Stimulated activated CD4-positive, alpha-beta T cell treated with anti-CD3 and anti-CD28 coated beads, Interleukin-1b, Interleukin-23, amount 100 ng/mL, for 1 hour (primary cell): ENCODE measurements at places on chromosomes 7 and 10.

DNA sequence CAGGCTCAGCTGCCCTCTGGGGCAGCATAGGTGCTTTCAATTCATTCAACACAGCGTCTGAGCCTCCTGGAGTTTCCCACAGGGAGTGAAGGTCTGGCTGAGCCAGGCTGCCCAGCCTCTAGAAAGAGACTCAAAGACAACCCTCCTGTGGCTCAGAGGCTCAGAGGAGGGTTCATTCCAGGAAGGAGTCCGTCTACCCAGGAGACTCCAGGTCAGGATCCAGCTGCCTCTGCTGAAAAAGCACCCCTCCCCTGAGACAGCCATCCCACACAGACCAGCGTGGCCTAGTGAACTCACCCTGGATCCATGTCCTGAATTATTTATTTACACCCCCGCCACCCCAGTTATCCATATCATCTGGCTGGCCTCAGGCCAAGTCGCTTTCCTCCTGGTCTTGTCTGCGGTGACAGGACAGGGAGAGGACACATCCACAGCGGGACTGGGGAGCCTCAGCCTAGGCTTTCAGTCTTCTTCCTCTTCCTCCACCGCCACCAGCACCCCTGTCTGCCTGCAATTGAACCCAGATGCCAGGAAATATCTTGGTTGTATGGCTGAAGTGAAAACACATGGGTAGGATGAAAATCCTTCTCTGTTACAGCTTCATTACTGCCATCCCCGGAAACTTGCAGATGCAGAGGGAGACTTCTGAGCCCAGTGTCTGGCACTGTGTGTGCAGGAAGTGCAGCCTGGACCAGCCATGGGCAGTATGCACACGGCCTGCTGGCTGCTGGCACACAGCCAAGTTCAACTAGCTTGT, 44.0 kb upstream of the COL13A1 start:
- no peak for DNase-seq

DNA sequence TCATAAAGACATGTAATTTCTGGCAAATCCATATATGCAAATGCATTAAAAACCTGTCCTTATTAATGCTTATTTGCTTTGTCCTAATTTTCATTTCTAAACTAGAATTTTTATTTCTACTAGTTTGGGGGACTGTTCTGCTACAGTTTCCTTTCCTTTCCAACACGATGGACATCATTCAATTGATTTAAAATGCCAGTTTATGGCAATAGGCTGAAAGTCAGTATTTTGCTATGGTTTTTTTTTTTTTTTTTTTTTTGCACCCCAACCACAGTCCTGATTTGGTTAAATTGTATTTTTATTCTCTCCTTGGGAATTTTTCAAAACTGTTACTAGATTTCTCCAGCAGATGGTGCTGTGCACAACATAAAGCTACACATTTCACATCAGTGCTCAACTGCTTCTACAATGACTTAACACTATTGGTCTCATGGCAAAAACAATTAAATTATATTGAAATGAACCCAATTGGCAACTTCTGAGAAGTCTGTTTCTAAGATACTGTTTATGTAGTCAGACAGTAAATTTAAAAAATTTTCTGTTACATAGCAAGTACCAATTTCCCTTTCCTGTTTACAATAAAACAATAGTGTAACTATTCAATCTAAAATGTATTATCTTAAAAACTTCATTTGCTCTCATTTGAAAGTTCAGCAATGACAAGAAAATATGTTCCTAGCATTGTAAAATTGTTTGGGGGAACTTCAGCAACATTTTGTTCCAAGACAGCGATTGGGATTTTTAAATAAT, 193.8 kb upstream of the CCDC6 start:
- DNase-seq: no peak

- DNase-seq: no peak
Measured at GRCh38 chr7:134415700-134416099, 43.2 kb downstream of the AKR1B1 start.

DNA sequence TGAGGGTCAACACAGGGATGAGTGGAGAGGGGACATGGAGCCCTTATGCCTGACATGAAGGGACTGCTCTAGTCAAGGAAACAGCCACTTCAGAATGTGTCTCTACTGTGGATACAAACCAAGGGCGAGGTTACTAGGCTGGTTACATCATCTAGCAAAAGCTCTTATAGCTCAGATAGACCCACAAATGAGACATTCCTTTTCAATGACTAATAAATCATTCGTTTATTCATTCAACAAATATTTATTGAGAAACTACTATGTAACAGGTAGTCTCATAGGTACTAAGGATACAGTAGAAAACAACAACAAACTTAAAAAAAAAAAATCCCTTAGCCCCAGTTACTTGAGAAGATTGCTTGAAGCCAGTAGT, 219.5 kb downstream of the KIAA1217 start:
- no peak for DNase-seq

DNA sequence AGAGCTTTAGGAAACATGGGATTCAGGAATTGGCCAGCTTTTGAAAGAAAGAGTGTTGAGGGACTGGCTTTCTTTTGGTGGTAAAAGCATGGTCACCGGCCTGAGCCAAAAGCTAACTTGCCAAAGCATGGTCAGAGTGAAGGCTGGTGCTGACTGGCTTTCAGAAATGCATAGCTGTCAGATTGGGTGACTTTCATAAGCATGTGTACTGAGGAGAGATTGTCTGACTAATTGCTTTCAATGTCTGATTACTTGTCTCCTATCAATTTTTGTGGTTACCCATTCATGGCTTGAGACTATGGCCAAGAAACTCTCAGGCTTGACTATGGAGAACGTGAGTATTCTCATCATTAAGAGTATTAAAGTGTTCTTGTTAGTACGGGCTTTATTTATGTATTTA, 28.2 kb downstream of the ZNF25 start:
- DNase-seq: no peak

GRCh38 chr10:127971963-127972615, 65.2 kb downstream of the PTPRE start:
- no peak for DNase-seq

DNA sequence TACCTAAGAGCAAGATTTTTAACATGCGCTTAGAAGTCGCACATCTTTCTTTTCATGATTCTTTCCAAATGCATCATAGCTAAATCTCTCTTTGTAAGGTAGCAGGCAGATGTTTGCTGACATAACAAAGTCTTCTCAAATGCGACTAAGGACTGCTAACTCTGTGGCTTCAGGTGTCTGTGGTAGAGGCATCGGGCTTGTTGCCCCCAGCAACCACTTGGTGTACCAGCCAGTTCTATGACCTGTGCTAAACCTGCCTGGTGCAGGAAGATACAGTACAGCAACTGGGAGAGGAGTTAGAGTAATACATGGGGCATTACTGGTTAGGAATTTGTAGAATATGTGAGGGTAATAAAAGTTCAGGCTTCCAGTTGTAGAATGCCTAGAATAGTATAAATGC, 654.1 kb downstream of the NRG3 start:
- DNase-seq: no peak

DNA sequence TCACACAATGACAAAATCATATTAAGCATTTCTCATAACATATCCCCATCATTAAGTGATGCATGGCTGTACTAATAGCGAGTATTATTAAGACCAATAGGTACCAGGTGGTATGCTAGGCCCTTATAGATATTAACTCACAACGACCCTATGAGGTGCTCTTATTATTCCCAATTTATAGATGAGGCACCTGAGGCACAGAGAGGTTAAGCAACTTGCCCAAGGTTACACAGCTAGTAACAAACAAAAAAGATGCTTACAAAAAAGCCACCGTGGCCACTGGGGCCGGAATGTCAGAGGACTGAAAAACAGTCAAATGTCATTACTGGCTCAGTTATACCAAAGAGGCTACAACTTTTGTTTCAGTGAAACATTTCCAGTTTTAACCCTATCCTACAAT, 96.0 kb downstream of the OR13A1 start:
- no peak for DNase-seq

GRCh38 chr10:12588091-12588860, 238.9 kb downstream of the CAMK1D start:
- no peak for DNase-seq

- no peak for DNase-seq
Measured at GRCh38 chr10:24415455-24416125, 206.7 kb downstream of the KIAA1217 start.

- DNase-seq: no peak
Measured at GRCh38 chr10:77531441-77532001, 106.1 kb downstream of the KCNMA1 start.

GRCh38 chr7:43884209-43884608, 14.9 kb upstream of the MRPS24 start:
- no peak for DNase-seq

DNA sequence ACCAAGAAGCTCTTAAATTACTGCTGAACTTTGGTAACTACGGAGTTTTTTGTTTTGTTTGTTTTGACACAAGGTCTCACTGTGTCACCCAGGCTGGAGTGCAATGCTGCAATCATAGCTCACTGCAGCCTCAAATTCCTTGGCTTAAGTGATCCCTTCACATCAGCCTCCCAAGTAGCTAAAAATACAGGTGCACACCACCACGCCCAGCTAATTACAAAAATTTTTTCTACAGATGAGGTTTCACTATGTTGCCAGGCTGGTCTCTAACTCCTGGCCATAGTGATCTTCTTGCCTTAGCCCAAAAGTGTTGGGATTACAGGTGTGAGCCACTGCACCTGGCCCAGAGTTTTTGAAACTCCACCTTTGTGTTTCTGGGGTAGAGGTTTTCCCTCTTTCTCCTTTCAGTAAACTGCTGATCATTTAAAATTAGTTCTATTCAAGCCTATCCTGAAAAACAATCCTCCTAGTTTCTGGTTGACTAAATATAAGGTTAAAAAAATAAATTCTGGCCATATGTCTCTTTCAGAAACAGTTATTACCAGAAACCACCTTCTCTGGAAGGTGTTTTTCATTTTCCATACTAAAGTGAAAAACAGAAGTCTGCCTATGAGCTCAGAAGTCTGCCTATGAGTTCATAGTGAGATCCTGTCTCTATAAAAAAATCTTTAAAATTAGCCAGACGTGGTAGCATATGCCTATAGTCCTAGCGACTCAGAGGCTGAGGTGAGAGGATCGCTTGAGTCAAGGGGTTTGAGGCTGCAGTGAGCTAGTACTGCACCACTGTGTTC, 63.9 kb downstream of the VOPP1 start:
- DNase-seq: no peak

- no peak for DNase-seq
Measured at GRCh38 chr7:117385363-117386109, 41.8 kb downstream of the ASZ1 start.

GRCh38 chr7:17318146-17318545, 19.7 kb downstream of the AHR start:
- no peak for DNase-seq

DNA sequence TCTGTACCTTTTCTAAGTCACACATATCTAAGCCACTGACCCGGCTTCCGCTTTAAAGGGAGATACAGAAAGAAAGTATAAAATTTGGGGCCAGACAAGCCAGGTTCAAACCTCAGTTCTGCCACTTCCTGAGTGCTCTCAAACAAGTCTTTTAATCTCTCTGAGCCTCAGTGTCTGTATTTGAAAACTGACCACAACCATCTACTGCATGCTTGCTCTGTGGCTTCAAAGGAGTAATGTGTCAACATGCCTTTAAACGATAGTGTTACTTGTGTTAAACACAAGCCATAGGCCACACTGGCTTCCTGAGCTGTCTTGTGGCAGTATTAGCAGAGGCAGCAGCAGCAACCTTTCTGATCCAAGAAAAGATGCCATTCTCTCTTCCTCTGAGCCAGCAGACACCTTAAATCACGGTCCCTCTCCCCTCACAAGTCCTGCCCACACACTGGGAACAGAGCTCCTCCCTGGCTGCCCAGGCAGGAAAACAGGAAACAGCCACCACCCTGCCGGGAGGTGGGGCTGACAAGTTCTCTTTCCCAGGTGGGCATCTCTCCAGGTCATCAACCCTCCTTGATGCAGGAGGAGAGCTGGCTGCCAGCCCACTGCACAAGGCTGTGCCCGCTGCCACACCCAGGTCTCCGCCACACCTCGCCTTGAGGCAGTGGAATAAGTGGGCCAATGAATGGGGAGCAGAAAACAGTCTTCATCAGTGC, 10.7 kb downstream of the HIP1 start:
- no peak for DNase-seq

- DNase-seq: no peak
Measured at GRCh38 chr10:118571123-118571522, 24.3 kb downstream of the PRLHR start.

GRCh38 chr7:36781011-36781738, 56.9 kb upstream of the AOAH start:
- no peak for DNase-seq
